Activated T-helper 1 cell treated with anti-CD3 and anti-CD28 coated beads, Interleukin-12 subunit alpha, Interleukin-12 subunit beta, Interleukin-2, Interleukin-4 antibody, amounts not matched to agents 30 ng/mL and 10 ng/mL and 1 ng/mL, durations not matched to agents 14 hours and 24 hours and 36 hours (primary cell): ENCODE measurements at places on chromosomes 4 and X. TPM values are rescaled to one million over a fixed set of nuclear protein-coding genes. Genes with fewer than 3 reads are reported as not detected.

HERC6 gene
- 6.0 and 9.1 TPM in 2 replicates for total RNA-seq

COL25A1 gene
- not detected in 2 replicates for total RNA-seq

DIPK2B gene
- not detected in 2 replicates for total RNA-seq

GNPDA2 gene
- total RNA-seq, result 16.4 and 18.9 TPM in 2 replicates

ETDA gene
- total RNA-seq, result not detected in 2 replicates

USP17L11 gene
- total RNA-seq, result not detected in 2 replicates

ZNF185 gene
- total RNA-seq, result 0.54 and 0.73 TPM in 2 replicates

AVPR2 gene
- not detected in 2 replicates for total RNA-seq

PPAT gene
- 57.4 and 60.1 TPM in 2 replicates for total RNA-seq

AKAP14 gene
- total RNA-seq, result not detected in 2 replicates

APBB2 gene
- total RNA-seq, result 11.0 and 11.3 TPM in 2 replicates

SRPK3 gene
- total RNA-seq, result not detected in 2 replicates

TXK gene
- 12.5 and 12.7 TPM in 2 replicates for total RNA-seq

SPARCL1 gene
- not detected in 2 replicates for total RNA-seq

HTR2C gene
- not detected in 2 replicates for total RNA-seq

VCX2 gene
- not detected in 2 replicates for total RNA-seq

SOX3 gene
- not detected in 2 replicates for total RNA-seq

ABLIM2 gene
- 0.24 and 0.36 TPM in 2 replicates for total RNA-seq

TBC1D19 gene
- total RNA-seq, result 4.3 and 4.7 TPM in 2 replicates

PCYT1B gene
- 0.10 TPM in 1 of 2 replicates, not detected in the other for total RNA-seq

CLNK gene
- 0.57 and 1.1 TPM in 2 replicates for total RNA-seq

FGB gene
- not detected in 2 replicates for total RNA-seq

VEGFD gene
- total RNA-seq, result not detected in 2 replicates

AREG gene
- total RNA-seq, result 1.5 and 2.4 TPM in 2 replicates

GABRG1 gene
- not detected in 2 replicates for total RNA-seq

PNMA3 gene
- total RNA-seq, result 0.67 and 0.88 TPM in 2 replicates

SULT1B1 gene
- total RNA-seq, result 0.17 and 0.26 TPM in 2 replicates

MAGEA1 gene
- total RNA-seq, result not detected in 2 replicates

ZRSR2 gene
- 20.6 and 22.1 TPM in 2 replicates for total RNA-seq

FTHL17 gene
- not detected in 2 replicates for total RNA-seq

HPSE gene
- total RNA-seq, result 23.1 and 24.1 TPM in 2 replicates

GLUD2 gene
- total RNA-seq, result 0.67 and 0.71 TPM in 2 replicates
